ENCODE measurements at places on chromosomes 1 and 21. TPM values are rescaled to one million over a fixed set of nuclear protein-coding genes. Genes with fewer than 3 reads are reported as not detected.

DNA sequence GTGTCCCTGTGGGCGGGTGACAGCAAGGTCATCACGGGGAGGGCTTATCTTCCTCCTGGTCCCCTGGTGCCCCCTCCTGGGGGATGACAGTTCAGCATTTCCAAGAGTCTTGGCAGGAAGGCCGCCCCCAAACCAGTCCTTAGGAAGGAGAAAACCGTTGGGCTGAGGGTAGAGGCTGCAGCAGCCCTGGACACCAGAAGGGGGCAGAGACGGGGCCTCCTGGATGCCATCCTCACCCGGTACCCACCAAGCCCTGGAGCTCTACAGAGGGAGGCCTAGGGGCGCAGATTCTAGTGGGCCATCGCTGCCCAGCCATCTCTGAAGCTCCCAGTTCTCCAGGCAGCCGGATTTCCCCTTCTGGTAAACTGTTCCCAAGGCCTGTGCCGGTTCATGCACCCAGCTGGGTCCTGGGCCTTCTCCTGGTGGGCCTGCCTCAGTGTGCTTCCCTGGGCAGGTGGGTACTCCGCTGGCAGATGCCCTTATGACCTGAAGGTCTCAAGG is 14.8 kb upstream of the ZNF669 start:
- peak; percentile 18 for DNase-seq

The SDE2 gene
- 26.2 TPM for total RNA-seq

DNA sequence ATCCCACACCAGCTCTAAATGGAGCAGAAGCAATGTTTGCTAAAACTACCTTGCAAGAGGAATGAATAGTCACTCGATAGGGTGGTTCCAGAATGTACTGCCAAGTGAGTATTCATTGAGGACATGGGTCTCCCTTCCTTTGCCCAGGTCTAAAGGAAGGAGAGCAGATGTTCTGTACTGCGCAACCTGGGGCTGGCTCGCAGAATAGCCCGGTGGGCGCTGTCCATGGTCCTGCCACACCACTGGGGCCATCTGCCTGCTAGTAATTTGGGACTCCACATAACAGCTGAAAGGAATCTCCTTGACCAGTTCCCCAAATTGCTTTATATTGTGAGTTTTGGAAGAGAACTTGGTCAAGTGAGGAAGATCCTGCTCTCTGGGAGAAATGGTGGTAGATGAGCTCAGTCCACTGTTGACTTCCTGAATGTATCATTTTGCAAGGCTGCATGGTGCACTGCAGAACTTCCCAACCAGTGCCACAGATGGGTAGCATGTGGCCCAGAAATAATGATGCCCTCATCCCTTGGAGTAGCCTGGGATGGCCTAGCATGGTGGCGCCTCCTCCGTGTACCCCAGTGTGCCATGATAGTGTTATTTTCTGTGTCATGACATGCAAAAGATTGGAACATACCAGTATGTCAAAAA is 5.7 kb downstream of the SLC6A17 start:
- peak; percentile 70 for DNase-seq

GRCh38 chr1:39333296-39333695 is 128.8 kb downstream of the MACF1 start:
- DNase-seq = peak; percentile 35

The ATXN7L2 gene
- total RNA-seq = 1.6 TPM

GRCh38 chr1:155976913-155977689 is 1.2 kb downstream of the ARHGEF2 start:
- DNase-seq = no peak

DNA sequence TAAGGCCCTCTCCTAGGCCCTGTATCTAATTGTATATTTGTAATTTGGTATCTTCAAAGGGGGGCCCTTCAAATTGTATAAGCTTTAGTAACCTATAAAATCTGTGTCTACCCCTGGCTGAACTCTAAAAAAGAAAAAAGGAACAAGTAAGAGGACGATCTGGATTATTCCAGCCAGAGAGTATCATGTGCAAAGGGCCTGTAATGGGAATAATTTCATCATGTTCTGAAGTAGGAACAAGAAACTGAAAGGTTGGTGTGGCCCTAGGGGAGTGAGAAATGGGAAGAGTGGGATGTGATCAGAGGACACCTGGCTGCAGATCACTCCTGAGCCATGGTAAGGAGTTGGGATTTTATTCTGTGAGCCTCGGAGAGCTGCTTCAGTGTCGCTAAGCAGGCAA is 14.7 kb downstream of the PTAFR start:
- DNase-seq = no peak

- DNase-seq = no peak
Measured at GRCh38 chr1:45501505-45501859, 1.4 kb downstream of the MMACHC start.

The NR0B2 gene
- total RNA-seq = not detected

DNA sequence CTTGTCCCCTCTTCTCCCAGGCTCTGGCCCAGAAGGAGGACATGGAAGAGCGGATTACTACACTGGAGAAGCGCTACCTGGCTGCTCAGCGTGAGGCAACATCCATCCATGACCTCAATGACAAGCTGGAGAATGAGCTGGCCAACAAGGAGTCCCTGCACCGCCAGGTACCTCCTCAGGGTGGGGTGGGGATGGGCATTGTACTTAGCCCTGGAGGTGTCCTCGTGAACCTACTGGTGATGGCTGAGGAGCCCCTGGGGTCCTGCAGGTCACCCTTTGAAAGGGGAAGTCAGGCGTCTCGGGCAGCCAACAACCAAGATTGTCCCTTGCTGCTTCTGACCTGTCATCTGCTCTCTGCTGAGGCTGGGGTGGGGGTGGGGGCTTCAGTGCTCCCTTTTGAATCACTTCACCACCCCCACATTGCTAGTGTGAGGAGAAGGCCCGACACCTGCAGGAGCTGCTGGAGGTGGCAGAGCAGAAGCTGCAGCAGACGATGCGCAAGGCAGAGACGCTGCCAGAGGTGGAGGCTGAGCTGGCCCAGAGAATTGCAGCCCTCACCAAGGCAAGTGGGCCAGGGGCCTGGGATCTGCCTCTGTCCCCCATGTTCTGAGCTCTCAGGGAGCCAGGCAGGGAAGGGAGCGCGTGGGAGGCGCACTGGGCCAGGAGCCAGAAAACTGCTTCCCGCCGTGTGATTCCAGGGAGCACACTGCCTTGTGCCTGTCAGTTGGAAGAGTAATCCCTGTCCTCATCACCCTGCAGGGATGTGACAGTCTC is 19.7 kb downstream of the PPFIA4 start:
- DNase-seq = no peak

DNA sequence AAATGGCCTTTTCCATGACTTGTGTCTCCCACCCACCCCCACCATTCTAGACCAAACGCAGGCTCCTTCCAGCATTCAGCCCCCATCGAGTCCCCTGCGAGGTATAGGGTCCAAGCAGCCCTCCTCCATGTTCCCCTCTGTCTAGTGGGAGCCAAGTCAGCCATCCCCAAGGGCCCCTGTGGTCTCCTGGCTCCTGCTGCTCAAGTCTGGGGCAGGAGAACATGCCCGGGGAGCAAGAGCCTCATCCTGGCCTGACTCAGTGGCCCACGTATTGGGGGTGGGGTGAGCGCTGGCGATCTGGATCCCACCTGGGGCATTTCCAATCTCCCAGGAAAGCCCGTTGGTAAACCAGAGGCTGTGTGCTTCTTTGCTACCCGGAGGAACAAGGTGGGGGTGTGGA is 4.1 kb upstream of the PRDM16 start:
- DNase-seq = no peak

DNA sequence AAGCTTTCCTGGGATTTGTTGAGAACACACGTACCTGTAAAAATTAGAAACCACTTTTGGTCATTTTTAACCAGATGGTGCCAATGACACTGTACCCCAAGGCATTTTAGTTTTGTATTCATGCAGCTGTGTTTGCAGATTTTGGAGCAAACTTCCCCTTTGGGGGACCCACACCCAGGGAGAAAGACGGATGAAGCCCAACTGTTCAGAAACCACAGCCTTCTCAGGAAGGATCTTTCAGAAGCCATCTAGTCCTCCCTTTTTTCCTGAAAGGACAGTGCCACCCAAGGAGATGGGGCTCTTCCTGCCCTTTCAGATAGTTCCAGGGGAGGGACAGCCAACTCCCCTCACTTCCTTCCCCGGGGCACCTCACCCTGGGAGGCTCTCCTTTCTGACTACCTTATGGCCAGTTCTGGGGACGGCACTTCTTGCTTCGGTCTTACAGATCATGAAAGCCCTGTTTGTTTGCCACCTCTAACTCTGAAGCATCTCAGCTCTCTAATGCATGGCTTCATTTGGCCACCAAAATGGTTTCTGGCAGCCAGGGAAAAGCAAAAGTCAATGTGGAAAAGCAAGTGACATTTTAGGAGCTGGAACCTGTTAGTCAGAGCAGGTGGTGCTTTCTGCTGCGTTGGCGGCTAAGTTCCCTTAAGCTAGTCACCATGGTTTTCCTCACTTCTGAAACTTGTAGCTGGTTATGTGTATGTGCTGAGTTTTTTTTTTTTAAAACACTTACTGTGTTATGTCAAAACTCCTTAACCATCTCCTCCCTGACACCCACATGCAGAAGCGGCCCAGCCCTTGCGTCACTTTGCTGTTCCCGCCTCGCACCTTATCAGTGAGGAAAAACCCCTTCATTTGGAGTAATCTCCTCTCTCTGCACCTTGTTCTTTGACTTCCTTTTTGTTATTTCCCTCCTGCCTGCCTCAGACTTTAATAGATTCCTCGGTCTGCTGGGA is 10.1 kb downstream of the TMCC2 start:
- DNase-seq = no peak

The CRYAA gene
- not detected for total RNA-seq

GRCh38 chr21:17848228-17848627 is 29.1 kb upstream of the C21orf91 start:
- peak; percentile 92 for DNase-seq

DNA sequence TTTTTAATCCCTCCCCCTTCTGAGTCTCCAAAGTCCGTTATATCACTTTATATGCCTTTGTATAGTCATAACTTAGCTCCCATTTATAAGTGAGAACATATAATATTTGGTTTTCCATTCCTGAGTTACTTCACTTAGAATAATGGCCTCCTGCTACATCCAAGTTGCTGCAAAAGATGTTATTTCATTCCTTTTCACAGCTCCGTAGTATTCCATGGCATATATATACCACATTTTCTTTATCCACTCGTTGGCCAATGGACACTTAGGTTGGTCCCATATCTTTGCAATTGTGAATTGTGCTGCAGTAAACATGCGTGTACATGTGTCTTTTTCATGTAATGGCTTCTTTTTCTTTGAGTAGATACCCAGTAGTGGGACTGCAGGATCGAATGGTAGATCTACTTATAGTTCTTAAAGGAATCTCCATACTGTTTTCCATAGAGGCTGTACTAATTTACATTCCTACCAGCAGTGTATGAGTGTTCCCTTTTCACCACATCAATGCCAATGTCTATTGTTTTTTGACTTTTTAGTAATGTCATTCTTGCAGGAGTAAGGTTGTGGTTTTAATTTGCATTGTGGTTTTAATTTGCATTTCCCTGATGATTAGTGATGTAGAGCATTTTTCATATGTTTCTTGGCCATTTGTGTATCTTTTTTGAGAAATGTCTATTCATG is 12.3 kb downstream of the MAN1C1 start:
- no peak for DNase-seq

DNA sequence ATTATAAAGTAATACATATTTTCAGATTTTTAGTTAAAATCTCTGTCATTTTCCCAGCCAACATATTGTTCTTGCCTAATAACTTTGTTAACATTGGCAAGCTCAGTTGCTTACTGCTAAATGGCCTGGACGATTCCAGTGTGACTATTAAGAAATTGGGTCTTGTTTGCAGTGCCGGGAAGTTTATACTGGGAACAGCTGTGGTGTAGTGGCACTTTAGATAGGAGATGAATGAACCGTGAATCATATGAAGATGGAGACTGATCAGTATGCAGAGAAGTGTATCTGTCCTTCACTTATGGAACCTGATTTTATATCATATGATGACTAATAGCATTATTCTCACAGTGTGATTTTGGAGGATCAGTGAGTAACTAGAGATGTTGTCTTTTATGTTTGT is 3.3 kb downstream of the CHRM3 start:
- DNase-seq = no peak

GRCh38 chr1:47662068-47662467 is 224.2 kb downstream of the FOXD2 start:
- DNase-seq = no peak

- no peak for DNase-seq
Measured at GRCh38 chr1:72938408-72938807, 656.1 kb upstream of the NEGR1 start.

DNA sequence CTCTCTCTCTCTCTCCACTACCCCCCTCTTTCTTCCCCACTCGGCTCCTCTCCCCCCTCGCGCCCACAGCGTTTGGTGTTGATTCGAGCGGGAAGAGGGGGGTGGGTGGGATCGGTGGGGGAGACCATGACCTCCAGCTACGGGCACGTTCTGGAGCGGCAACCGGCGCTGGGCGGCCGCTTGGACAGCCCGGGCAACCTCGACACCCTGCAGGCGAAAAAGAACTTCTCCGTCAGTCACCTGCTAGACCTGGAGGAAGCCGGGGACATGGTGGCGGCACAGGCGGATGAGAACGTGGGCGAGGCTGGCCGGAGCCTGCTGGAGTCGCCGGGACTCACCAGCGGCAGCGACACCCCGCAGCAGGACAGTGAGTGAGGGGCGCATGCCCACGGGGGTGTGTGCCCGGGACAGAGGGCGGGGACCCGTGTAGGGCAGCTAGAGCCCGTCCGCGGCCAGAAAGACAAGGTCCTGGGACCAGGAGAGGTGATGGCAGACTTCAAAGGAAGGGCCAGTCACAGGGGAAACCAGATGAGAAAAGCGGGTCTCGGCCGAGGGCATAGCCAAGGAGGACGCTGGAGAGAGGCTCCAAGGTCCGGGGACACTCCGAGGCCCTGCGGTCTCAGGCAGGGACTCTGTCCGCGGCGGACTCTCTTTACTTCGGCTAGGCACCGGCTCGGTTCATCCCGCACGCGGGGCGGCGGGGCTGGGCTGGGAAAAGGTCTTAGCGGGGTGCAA is at the start of gene PRRX1:
Gene PRRX1 (plus strand): TSS at position 39 of the 735 bp plus-strand sequence. CDS start 88 bp downstream, at position 127.
- no peak for DNase-seq

DNA sequence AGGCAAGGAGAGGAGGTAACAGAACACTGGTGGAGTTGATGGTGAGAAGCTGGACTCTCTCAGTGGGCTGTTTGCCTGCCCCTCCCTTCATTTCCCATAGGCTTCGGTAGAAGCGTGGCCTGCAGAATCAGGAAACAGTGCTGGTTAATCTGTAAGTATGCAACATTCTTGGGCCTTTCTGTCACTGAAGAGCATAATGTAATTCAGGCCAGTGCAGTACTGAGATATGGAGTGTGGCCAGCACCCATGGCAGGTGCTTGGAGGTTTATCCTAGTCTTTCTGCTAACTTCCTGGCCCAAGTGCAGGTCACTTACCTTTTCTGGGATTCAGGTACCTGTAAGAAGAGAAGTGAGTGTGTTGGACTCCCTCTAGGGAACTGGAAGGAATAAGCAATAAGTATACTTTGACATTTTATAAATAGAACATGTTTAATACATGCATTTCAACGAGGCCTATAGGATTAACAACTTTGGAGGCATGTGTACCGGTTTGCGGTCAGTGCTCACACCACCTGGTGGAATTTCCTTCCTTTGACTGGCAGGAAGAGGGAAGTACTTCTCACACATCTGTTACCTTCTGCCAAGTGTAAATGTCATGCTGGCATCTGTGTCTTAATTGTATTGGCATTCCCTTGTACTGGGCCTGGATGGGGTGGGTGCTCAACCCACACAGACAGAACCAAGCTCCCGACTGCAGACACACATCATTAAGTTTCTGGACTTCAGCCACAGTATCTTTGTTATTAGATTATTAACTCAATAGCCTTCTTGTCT is 105.5 kb downstream of the KIF26B start:
- DNase-seq = no peak

The TCHHL1 gene
- not detected for total RNA-seq
